ENCODE measurements at places on chromosomes 2 and 18.

GRCh38 chr2:8796878-8797550 lies 40.4 kb downstream of the KIDINS220 start:
- no peak for DNase-seq

DNA sequence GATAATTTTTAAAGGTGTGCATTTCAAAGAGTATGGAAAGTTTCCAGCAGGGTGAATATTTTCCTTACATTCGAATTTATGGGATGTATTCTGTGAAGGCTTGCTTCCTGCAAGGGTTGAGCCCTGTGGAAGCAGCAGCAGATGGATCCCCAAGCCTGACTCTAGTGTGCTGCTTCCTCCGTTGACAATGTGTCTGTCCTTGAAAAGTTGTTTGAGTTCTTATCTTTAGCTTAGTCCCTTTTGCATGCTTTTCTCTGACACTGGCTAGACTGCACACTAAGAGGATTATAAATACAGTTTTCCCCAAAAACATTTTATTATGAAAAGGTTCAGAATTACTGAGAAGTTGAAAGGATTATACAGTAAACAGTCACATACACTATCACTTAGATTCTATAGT lies 86.3 kb downstream of the CEP192 start:
- no peak for DNase-seq

GRCh38 chr18:629269-630150 lies 27.9 kb upstream of the TYMS start:
- no peak for DNase-seq

GRCh38 chr2:27723372-27724144 lies 48.0 kb upstream of the MRPL33 start:
- peak; percentile 29 for DNase-seq

GRCh38 chr18:32335228-32335627 lies 135.5 kb downstream of the GAREM1 start:
- DNase-seq = no peak

DNA sequence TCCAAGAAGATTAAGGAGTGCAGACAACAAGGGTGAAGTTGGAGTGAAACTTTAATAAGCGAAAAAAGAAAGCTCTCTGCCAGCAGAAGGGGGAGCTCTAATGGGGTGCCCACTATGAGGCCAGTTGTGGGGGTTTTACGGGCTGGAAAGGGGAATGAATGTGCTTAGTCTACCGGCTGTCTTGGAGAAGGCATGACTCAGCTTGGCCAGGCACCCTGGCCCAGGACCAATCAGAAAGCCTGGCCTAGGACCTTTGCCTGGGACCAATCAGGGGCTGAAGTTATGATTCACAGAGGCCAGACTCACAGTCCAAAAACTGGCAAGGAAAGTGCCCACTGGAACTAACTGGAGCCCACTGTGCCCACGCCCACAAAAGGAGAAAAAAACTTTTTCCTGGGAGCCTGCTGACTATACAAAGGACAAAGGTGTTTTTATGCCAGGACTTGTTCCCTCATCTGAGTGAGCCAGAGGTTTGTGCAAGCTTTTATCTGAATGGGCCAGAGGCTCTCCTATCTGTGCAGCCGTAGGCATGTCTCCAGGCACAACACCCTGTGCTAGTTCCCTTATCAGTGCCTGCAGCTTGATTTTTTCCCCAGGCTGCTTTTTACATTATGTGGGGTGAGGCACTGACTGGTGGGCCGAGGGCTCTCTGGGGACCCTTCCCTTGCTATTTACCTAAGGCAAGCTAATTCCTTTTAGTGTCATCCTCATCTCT lies 18.6 kb downstream of the CMPK2 start:
- no peak for DNase-seq

GRCh38 chr2:239033801-239034560 lies 186.1 kb downstream of the TWIST2 start:
- no peak for DNase-seq

DNA sequence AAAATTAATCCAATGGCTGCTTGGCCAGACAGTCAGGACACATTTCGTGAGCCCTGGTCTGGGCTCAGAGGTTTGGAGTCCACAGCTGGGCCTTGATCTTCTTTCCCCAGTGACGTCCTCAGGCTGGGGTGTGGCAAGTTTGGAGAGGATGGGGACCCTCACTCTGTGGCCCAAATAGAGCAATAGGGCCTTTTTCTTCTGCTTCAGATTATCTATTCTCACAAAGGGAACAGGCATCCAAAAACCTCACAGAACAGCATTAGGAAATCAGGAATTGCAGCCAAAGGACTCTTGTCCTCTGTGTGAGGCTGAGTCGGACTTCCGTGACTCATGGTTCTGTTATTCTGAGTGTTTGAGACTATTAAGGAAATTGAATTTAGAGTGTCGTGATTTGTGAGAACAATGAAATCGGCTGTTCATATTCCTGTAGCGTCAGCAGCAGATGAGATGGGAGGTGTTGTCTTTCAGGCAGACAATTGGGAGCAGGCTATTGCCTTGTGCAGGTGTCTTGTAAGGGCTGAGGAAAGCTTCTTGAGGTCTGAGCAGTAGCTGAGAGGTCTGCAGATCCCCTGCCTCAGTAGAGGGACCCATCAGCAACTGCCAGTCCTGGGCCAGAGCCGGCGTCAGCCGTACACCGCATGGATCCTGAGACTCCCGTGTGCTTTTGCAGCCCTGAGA lies 113.8 kb downstream of the SH3RF3 start:
- no peak for DNase-seq

DNA sequence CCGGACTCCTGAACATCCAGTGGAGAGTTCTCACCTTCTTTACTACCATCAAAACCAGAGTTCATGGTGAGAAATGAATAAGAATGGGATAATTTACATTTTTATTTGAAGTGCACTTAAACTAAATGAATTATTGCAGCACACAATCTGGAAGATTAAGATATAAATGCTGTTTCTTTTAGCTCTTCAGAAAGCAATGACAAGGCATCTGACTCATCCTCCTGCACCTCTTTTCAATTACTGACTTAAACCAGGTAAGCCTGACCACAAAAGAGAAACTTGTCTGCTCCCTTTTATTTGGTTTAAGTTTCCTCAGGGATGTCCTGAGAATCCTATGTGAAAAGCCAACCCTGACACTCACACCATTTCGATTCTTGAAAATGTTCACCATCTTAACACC lies 720 bp upstream of the DSC2 start:
- no peak for DNase-seq

- DNase-seq = peak; percentile 67
Observed at GRCh38 chr2:24365051-24365450, 4.7 kb upstream of the ITSN2 start.

DNA sequence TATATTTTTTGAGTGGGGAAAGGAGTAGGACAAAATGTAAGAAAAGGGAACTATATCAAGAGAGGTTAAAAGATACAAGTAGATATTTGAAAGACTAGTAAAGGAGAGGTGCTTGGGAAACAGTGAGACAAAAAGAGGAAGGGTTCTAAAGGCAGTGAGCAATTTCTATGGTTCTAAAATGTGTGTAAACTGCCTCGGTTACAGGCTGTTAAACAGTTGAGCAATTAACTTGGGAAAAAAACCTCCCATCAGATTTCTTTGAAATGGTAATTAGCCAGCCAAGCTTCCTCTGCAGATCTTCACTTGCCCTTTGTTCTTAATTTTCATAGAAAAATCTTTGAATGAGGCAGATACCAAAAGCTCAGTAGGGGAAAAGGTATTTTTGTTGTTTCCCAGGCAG lies 238.7 kb upstream of the KCNH7 start:
- no peak for DNase-seq

DNA sequence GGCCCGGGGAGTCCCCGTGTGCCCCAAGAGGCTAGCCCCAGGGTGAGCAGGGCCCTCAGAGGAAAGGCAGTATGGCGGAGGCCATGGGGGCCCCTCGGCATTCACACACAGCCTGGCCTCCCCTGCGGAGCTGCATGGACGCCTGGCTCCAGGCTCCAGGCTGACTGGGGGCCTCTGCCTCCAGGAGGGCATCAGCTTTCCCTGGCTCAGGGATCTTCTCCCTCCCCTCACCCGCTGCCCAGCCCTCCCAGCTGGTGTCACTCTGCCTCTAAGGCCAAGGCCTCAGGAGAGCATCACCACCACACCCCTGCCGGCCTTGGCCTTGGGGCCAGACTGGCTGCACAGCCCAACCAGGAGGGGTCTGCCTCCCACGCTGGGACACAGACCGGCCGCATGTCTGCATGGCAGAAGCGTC lies 16.9 kb upstream of the FAHD2A start:
- DNase-seq = no peak
